Endothelial cell of umbilical vein (primary cell): ENCODE measurements at places on chromosomes 5 and 9.

- no peak for DNase-seq
Observed at GRCh38 chr5:173679909-173680630, 63.6 kb upstream of the BOD1 start.

- DNase-seq = no peak
Observed at GRCh38 chr9:26263478-26263877, 585.2 kb upstream of the TUSC1 start.

DNA sequence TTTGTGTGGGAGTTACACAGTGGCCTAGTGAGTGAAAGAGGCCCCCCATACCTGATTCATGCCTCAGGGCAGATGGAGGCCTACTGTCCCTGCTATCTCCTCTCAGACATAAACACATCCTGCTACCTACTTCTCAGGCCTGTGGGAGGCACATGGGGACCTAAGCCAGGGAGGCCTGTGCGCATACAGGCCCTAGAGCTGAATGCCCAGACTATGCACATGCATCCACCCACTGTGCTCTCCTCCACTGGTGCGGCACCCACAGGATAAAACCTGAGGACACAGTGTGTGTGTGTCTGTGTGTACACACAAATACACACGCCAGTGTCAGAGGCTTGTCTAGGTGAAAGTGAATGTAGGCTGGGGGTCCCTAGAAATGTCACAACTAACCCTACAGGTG lies 1.4 kb downstream of the PAX5 start:
- no peak for DNase-seq

- no peak for DNase-seq
Observed at GRCh38 chr9:37517923-37518322, 32.2 kb downstream of the POLR1E start.

DNA sequence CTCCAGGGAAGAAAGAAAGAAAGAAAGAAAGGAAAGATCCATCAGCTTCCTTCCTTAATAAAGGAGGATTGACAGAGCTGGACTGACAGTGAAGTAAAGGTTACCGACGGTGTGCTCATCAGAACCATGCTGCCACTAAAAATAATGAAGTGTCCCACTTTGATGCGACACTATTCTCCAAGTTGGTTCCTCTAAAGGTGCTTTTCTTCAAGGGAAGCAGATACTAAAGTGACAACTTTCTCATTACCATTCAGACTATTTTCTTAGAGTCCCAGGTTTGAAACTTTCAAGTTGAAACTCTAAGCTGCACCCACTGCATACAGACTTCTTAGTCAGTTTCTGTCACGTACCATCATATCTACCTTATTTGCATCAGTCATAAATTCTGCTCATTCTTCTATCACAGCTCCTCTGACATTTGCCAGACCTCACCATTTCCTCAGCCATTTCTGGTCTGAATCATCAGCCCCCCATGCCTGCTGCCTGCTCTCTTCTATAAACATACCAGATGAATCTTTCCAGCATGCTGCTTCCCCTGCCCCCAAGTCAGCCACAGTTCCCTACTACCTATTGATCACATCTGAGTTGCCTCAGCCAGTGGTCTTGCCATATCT lies 177.6 kb downstream of the DEPDC1B start:
- peak; percentile 17 for DNase-seq

DNA sequence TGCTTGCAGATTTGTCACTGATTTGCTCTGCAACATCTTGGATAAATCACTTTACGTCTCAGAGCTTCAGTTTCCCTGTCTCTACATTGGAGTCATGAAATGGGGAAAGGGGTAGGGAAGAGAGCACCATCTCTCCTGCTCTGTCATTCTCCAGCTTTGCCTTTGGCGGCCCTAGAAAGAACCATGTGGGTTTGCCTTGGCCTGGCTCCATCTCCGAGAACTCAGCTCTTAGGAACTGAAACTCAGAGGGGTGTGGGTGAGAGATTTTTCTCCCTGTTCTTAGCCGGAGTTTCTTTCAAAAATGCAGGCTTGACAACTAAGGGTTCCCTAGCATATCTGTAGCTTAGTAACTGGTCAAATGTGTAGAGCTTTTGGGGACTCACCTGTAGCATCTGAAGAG lies 123.5 kb downstream of the SMARCA2 start:
- no peak for DNase-seq

GRCh38 chr5:173793648-173794548 lies 94.3 kb upstream of the CPEB4 start:
- no peak for DNase-seq

- DNase-seq = no peak
Observed at GRCh38 chr5:11903614-11904264, 507 bp downstream of the CTNND2 start.

- DNase-seq = no peak
Observed at GRCh38 chr5:156354571-156354970, 27.6 kb downstream of the SGCD start.

DNA sequence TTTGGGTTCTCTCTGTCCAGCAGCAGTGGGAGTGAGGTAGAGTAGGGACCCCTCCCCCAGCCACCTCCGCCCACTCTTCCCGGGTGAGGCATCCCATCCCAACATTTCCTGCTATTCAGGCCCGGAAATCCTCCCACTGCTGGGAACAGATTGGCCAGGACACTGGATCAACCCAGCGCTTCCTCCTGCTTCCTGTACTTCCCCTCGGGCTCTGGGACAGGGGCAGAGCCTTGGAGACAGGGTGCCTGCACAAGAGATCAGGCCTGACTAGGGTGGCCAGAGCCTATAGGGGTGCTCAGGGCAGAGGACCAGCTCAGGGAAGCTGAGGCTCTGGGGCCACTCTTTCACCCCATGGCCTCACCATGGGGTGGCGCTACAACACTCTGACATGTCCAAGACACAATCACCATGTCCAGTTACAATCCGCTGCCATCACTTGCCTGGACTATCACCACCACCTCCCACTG lies 14.5 kb downstream of the SH2D3C start:
- peak; percentile 85 for DNase-seq

DNA sequence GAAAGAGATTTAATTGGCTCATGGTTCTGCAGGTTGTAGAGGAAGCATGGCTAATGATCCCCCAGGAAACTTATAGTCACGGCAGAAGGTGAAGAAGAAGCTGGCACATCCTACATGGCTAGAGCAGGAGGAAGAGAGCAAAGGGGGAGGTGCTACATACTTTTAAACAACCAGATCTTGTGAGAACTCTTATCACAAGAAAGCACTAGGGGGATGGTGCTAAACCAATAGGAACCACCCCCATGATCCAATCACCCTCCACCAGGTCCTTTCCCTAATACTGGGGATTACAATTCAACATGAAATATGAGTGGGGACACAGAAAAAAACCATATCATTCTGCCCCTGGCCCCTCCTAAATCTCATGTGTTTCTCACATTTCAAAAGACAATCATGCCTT lies 147.2 kb upstream of the EPB41L4A start:
- no peak for DNase-seq

DNA sequence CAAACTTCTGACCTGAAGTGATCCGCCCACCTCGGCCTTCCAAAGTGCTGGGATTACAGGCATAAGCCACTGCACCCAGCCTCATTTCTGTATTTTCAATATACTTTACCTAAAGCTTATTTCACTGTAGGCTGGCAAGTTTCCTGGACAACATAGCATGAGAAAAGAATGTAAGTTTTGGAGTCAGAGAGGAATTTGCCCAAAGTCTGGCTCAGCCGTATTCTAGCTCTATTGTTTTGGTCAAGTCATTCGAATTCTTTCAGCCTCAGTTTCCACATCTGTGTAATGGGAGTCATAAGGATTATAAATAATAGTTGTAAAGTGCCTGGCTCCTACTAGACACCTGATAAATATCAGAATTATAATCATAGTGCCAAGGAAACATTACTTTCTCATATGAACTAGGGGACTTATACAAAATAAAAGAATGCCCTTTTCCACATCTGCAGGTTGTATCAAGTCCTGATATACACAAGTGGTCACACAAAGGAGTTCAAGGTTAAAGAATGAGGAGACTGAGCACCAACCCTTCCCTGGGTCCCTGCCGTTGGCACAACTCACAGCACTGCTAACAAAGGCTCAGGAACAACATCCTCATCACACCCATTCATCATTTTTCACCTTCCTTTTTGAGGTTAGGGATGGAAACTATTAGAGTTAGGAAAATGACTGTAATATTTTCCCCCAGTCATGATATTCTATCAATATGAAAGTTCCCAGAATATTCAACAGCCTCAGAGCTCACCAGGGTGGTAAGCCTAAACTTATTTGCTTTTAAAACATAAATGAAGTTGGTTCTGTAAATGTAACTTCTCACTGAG lies 34.6 kb upstream of the RAI14 start:
- peak; percentile 93 for DNase-seq

DNA sequence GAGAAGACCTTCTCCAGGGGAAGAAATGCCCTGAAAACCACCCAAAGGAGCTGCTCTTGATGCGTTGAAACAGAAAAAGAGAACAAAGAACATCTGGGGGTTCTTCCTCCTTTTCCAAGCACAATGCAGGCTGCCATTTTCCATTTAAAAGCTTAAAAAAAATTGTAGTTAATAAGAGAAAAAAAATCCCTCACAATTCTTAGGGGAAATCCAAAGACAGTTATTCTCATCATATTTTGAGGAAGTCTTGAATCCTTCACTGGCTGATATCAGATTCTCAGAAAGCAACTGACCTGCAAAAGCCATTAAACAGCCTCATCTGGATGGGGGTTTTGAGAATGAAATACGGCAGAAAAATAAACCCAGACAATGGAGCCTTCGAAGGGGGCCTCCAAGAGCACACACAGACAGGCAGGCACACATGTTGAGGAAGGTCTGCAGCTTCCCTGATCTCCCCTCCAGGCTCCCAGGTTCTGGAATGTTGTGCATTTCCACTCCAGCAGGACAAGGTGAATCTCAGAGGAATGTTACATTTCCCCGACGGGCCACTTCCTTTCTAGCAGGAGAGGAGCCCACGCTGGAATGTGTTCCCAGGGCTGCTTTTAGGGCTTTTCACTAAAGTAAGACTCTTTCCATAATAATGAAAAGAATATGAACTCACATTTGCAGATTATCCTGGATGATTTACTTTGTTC lies 159.4 kb upstream of the S1PR3 start:
- DNase-seq = peak; percentile 19

DNA sequence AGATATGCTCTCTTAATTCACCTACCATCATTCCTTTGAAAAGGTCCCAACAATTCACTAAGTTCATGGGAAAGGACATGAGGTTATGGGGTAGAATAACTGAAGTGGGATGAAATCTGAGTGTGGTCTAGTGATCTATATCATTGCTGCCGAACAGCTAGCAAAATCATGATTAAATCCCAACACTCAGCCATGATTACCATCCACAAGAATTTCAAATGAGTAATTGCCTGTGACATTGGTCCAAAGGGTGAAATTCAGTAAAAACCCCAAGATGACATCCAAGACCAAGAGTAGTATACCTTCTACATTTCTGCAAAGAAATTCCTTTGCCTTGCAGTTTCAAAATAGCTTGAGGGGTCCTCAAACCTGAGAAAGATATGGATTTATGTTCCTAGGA lies 225.6 kb downstream of the SPOCK1 start:
- no peak for DNase-seq

DNA sequence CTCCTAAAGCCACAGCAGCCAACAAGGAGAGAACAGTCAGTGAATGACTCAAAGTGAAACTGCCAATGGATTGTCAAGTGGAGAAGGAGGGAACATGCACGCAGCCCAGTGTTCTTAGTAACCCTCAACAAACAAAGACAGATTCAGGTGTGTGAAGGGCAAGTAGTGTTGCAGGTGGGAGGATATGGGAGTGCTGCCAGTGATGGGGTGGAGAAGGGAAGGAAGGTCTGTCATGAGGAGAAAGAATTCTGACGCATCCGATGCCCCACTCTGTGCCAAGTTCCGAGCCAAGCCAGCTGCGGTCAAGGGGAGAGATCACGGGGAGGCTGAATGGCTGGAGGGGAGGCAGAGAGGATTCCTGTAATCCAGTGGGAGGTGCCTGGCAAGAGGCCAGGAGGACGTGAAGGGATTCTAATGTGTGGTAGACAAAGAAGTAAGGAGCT lies 56.5 kb downstream of the CAST start:
- DNase-seq = no peak

GRCh38 chr5:177194268-177194667 lies 60.7 kb downstream of the NSD1 start:
- DNase-seq = peak; percentile 79

DNA sequence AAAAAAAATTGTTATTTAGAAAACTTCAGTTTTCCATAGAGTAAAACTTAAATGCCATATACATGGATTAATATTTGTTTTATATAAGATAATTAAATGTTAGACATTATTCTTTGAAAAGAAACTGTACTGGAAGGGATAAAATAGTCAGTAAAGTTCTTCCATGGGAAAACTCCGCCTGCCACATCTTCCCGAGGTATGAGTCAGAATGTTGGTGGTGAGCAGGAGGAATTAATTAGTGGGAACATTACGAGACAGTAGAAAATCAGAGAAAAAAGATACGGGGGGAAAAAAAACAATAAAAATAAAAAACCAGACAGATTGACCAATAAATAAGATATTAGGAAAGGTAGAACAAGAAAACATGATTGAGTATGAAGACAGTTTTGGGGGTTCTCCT lies 930.3 kb upstream of the C9orf72 start:
- no peak for DNase-seq

GRCh38 chr9:88777498-88778312 lies 213.6 kb upstream of the S1PR3 start:
- DNase-seq = peak; percentile 91

- no peak for DNase-seq
Observed at GRCh38 chr9:7729371-7730163, 70.0 kb downstream of the DMAC1 start.

- no peak for DNase-seq
Observed at GRCh38 chr5:84411832-84412605, 27.3 kb upstream of the EDIL3 start.

GRCh38 chr5:138635708-138636107 lies 60.5 kb upstream of the HSPA9 start:
- no peak for DNase-seq

DNA sequence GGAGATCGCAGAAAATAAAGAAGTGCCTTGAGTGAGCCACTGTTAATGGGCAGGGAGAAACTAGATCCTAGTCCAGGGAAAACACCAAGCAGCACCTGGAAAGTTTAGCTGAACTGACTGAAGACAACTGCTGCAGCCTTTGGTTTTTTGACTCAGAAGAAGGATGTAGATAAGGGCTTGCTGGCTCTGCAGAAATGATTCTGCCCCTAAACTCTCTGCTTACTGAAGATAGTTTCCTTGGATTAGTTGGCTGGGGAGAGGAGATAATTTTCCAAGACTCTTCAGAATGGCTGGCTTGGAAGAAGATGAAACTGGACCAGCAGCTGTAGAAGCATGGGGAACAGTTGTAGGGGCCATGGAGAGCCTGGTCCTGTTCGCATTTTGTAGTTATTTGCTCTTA lies 471.8 kb downstream of the KDM4C start:
- no peak for DNase-seq

- no peak for DNase-seq
Observed at GRCh38 chr5:170353961-170354360, 35.2 kb downstream of the KCNMB1 start.

DNA sequence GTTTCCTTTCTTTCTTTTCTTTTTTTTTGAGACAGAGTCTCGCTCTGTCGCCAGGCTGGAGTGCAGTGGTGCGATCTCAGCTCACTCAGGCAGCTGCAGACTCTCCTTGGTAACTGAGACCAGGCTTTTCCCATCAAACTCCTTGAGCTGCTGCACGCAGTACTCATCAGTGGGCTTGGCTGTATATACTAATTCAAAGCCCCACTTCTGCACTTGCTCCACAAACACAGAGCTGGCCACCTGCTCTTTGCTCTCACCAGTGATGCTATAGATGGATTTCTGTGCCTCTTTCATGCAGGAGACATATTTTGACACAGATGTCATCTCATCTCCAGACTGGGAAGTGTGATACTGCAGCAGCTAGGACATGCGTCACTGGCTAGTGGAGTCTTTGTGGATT lies 252.7 kb downstream of the AP3B1 start:
- DNase-seq = no peak

GRCh38 chr5:145316282-145316681 lies 518.9 kb downstream of the PRELID2 start:
- no peak for DNase-seq
